Motor neuron (in vitro differentiated cells): ENCODE measurements at places on chromosomes 5 and 9. TPM values are rescaled to one million over a fixed set of nuclear protein-coding genes. Genes with fewer than 3 reads are reported as not detected.

The PCDHA9 gene
- 0.65 and 1.1 TPM in 2 replicates for total RNA-seq

The SLC36A2 gene
- not detected in 2 replicates for total RNA-seq

The SGCD gene
- total RNA-seq: 0.46 and 0.52 TPM in 2 replicates

The SLC36A3 gene
- total RNA-seq: 0.10 TPM in 1 of 2 replicates, not detected in the other

The PCDHB4 gene
- 0.36 and 1.2 TPM in 2 replicates for total RNA-seq

The DPYSL3 gene
- total RNA-seq: 333 and 340 TPM in 2 replicates

The DOLPP1 gene
- 16.2 and 17.2 TPM in 2 replicates for total RNA-seq

The ZNF483 gene
- total RNA-seq: 9.9 and 11.8 TPM in 2 replicates

The PPP6C gene
- 26.3 and 27.3 TPM in 2 replicates for total RNA-seq

The SHISAL2B gene
- total RNA-seq: not detected in 2 replicates

The FAM240B gene
- total RNA-seq: not detected in 2 replicates

The PSMD5 gene
- 50.8 and 57.6 TPM in 2 replicates for total RNA-seq

The RLN1 gene
- total RNA-seq: 0.31 TPM in 1 of 2 replicates, not detected in the other

The SPAAR gene
- 0.47 and 1.2 TPM in 2 replicates for total RNA-seq
